Urinary bladder (tissue), 4 donors: ENCODE measurements at places on chromosomes 5 and 9.
A peak's percentile ranks its signal among the peaks of the same experiment; 100 is the strongest.

GRCh38 chr5:28408186-28408585 is 1369.8 kb upstream of the CDH9 start:
- no peak for DNase-seq

DNA sequence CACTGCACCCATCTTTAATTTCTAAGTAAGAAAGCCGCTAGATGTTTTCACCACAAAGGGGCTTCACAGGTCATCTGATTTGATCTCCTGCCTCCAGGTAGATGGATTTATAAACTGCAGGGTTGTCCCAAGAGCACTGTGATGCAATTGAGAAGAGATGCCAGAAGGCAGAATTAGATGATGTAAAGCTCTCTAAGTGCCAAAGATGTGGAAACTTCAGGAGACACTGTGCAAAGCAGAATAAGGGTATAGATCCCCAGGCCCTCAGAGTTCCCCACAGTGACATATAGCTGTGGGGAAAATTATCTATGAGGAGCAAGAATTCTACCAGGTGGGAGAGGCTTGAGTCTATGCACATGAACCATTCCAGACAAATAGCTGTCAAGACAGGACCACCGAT is 90.5 kb downstream of the FSTL4 start:
- no peak for DNase-seq

GRCh38 chr9:10003047-10003446 is 609.8 kb downstream of the PTPRD start:
- DNase-seq, result no peak

DNA sequence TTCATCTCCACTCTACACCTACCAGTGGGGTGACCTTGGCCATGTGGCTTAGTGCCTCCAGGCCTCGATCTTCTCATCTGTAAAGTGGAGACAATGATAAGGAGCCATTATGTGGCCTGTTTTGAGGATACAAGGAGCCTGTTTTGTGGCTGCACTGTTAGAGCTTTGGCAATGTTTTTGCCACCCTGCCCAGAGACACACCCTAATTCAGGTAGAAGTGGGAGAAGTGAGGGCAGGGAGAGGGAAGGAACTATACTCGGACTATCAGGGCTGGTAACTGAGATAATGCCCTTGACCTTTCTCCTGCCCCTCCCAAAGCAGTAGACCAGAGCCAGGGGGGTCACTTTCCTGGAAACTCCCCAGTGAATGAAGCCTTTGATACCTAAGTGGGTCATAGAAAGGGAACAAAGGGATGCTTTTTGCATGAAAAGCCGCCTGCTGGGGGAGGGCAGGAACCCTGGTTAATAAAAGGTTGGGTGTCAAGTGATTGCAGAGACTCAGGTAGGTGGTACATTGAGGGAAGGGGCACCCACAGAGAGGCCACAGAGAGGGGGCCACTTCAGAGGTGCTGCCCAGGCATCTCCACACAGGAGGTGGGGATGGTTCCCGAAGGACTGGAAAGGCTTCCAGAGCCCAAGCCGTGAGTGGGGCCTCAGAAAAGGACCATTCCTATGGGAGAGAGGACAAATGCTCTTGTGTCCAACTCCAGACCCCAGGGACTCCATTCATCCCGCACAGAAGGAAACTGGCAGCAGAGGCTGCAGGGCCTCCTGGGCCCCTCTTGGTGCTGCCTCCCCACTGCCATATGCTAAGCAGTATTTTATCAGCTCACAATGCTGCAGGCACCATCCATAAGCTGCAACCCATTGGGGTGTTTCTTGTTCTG is 42.3 kb upstream of the VDAC1 start:
- DNase-seq, result no peak

DNA sequence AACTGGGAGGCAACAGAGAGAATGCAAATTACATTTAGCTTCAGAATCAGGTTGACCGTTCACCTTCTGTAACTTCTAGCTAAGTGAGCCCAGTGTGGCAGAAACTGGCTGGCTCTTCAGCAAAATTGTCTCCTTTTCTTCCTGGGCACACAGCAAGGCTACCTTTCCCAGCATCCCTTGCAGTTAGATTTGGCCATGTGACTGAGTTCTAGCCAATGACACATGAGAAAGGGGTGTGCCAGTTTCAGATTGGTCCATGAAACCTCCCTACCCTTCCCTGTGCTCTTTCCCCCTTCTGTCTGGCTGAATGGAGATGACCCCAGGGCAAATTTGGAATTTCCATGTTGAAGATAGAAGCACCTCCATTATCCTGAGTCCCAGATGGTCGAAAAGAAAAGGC is 72.5 kb upstream of the SMIM23 start:
- no peak for DNase-seq

- no peak for DNase-seq
These were observed 77.5 kb downstream of the RXRA start for GRCh38 chr9:134403682-134404301.

DNA sequence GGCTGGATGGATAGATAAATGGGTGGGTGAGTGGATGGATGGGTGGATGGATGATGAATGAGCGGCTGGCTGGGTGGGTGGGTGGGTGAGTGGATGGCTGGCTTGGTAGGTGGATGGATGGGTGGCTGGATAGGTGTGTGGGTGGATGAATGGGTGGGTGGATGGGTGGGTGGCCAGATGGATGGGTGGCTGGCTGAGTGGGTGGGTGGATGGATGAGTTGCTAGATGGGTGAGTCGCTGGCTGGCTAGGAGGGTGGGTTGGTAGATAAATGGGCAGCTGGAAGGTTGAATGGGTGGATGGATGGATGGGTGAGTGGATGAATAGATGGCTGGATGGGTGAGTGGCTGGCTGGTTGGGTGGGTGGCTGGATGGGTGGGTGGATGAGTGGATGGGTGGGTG is 27.9 kb upstream of the CEP72 start:
- DNase-seq, result no peak

GRCh38 chr5:54533541-54534190 is 16.1 kb downstream of the SNX18 start:
- DNase-seq, result peak; percentile 55

GRCh38 chr5:43363445-43364152 is 48.6 kb downstream of the CCL28 start:
- no peak for DNase-seq

GRCh38 chr9:86082870-86083269 is 16.5 kb downstream of the GOLM1 start:
- DNase-seq, result no peak

DNA sequence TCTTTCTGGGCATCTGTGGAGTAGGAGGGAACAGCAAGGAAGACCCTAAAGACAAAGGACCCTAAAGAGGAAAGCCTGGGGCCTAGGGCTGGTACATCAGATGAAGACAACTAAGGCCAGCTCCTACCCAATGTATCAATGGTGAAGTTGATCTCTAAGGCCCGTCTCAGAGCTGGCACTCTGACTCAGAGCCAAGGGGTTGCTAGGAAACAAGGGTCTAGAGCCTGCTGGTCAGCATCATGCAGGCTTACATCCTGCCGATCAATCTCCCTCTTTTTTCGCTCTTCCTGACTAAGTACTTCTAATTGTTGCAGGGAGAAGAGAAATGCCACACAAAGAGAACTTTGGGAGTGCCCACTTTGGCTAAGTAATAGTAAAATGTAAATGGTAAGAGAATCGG is 26.2 kb downstream of the TRIM32 start:
- no peak for DNase-seq

GRCh38 chr9:137865581-137866145 is 11.9 kb upstream of the CACNA1B start:
- DNase-seq, result no peak

- DNase-seq, result no peak
These were observed 32.7 kb downstream of the TMEFF1 start for GRCh38 chr9:100505564-100506159.

GRCh38 chr5:126973193-126973592 is 57.2 kb downstream of the MARCHF3 start:
- no peak for DNase-seq

GRCh38 chr9:134125413-134126095 is 10.3 kb upstream of the WDR5 start:
- DNase-seq, result no peak
